ENCODE measurements at places on chromosomes 7 and 10.

DNA sequence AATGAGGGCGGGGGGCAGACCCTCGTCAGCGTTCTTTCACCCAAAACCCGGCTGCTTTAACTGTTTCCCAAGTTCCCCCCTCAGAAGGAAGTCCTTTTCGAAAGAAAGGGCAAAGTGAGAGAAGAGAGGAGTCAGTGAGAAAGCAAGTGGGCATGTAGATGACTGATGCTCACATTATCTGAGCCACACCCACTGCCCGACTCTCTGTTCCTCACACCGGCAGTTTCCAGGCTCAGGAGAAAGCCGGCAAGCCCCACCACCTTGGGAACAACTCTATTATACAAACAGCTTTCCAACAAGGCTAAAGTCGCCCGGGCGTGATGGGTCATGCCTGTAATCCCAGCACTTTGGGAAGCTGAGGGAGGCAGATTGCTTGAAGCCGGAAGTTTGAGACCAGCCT is 23.1 kb downstream of the RCC1L start:
- no peak for DNase-seq

DNA sequence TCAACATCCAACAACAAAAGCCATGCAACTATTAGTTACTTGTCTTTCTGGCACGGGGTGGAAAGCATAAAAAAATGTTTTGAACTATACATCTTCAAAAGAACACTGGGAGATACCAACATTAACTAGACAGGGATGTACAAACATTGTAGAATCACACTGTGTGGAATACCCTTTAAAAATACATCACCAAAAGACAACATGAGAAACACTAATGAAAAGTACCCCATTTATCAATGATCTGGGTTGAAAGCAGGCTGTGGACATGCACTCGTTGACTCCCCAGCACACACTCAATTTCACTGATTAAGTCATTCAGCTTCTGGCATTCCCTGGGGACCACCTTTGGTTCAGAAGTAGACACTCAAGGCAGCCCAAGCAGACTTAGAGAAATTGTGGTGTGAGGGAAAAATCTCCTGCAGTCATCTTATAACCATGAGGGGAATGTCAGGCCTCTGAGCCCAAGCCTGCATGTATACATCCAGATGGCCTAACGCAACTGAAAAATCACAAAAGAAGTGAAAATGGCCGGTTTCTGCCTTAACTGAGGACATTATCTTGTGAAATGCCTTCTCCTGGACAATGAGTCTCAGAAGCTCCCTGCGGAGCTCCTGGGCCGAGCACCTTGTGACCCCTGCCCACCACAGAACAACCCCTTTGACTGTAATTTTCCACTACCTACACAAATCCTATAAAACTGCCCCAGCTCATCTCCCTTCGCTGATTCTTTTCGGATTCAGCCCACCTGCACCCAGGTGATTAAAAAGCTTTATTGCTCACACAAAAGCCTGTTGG is 53.0 kb downstream of the CACUL1 start:
- no peak for DNase-seq

DNA sequence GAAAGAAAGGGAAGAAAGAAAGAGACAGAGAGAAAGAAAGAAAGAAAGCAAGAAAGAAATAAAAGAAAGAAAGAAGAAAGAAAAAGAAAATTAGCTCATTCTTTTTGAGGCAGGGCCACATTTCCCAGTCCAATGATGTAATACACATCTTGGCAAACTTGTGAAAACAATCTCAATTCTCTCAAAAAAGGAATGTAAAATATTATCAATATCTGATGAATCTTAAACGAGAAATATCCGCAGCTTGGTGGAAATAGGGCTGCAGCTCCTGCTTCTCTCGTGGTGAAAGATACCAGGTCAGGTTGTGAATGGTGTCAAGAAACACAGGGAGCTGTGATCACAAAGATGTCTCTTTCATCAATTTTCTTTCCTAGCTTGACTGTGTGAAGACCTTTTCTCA is 739.6 kb upstream of the NRP1 start:
- DNase-seq = no peak

DNA sequence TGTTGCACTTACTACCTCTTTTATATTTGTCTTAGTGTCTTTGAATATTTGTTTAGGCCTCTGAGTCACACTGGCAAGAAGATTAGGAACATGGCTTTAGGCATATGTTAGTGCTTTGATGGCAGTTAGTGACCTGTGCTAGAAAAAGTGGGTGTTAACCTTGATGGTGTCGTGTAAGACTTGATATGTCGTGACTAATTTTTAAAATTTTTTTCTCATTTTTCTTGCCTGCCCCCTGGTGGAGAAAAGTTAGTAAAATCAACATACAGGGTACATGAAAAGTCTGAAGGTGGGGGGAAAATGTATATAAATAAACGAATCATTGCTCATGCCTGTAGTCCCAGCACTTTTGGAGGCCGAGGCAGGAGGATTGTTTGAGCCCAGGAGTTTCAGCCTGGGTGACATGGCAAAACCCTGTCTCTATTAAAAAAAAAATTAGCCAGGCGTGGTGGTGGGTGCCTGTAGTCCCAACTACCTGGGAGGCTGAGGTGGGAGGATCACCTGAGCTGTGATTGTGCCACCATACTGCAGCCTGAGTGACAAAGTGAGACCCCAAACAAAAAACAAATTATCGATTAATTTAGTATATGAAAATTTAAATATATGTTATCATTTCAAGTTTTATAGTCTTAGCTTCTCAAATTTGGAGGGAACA is 44.6 kb downstream of the TAX1BP1 start:
- peak; percentile 89 for DNase-seq

DNA sequence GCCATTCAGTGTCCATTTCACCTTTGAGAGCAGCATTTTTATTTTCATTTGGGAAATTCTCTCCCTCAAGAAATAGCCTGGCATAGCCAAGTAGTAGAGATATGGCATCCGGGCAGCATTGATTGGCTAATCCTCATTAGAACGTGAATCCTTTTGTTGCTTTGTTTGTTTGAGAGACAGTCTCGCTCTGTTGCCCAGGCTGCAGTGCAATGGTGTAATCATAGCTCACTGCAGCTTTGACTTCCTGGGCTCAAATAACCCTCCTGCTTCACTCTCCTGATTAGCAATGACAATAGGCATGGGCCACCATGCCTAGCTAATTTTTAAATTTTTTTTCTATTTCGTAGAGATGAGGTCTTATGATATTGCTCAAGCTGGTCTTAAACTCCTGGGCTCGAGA is 1174.9 kb upstream of the AUTS2 start:
- no peak for DNase-seq

DNA sequence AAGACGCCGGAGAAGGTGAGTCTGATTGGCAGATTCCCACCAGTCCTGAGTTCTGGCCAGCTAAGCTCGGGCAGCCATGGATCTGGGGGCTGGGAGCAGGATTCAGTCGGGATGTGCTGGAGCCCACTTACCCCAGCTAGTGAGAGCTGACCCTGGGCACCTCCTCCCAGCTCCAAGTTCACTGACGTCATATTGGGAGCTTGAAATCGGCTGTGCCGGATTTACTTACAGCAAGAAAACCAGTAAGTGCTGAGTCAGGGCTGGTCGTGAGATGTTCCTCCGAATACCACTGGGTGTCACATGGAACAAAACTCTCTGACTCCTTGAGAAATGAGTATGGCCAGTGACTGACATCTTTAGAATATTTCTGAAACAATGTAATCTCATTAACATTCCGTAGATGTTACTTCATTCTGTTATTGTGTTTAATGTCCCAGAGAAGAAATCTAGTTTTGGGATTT is 621.2 kb downstream of the SDK1 start:
- DNase-seq = peak; percentile 65

- DNase-seq = peak; percentile 30
Observed at GRCh38 chr7:90387470-90388240, 15.6 kb upstream of the CLDN12 start.

GRCh38 chr10:44245601-44245938 is 139.3 kb downstream of the CXCL12 start:
- no peak for DNase-seq

DNA sequence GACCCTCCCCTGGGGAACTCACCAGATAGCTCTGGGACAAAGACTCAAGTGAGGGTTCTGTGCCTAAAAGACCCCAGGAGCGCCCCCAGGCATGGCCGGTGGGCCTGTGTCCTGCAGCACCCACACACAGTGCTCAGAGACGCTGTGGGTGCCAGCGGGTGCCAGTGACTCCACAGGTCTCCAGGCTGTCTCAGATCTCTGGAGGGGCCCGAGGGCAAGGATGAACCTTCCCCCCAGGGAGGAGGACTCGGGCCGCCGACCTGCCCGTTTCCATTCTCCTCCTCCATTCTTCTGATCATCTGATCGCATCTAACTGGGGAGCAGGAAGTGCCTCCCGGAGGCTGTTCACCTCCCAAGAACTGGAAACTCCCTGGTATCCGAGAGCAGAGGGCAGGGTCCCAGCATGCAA is 980 bp downstream of the ADAM8 start:
- peak; percentile 57 for DNase-seq

GRCh38 chr10:126263006-126263676 is 125.1 kb downstream of the ADAM12 start:
- no peak for DNase-seq

DNA sequence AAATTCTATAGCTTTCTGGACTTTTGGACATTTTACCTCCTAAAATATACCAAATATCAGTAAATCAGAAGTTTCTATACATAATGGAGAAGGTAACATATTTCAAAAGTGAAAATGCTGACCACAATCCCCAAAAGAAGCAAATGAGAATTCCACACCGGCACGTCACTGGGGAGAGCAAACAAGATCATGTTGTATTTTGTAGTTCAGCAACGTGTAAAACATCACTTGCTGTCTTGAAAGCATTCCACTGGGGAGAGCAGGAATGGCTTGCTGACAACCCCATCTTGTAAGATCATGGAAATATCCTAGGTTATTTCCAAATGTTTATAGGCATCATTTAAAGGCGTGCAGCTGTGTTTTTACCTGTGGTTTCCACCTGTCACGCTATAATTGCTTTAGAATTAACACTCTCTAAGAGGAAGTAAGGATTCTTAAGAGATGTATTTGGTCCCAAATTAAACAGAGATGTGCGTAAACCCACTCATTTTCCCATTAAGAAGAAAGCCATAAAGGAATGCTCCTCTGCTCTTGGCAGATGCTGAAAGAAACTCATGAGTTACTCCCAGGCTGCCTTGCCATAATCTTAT is 397.1 kb upstream of the POT1 start:
- no peak for DNase-seq

DNA sequence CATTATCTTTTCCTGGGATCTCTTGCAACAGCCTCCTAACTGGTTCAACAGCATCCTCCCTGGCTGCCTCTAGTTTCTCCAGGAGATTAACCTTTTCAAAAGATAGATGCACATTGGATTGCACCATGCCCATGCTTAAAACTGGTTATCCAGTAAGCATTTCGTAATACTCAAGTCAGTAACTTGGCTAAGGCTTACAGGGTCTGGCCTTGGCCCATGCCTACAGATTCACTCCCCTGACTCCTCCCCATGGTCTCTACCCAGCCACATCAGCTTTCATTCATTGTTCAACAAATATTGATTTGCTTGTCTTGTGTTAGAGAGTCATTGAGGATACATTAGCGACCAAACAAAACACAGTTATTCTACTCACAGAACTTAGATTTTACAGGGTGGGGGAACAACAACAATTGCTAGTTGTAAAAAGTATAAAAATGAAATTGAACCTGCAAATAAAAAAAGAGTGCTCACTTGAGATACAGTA is 1.8 kb upstream of the KIF20B start:
- DNase-seq = no peak

DNA sequence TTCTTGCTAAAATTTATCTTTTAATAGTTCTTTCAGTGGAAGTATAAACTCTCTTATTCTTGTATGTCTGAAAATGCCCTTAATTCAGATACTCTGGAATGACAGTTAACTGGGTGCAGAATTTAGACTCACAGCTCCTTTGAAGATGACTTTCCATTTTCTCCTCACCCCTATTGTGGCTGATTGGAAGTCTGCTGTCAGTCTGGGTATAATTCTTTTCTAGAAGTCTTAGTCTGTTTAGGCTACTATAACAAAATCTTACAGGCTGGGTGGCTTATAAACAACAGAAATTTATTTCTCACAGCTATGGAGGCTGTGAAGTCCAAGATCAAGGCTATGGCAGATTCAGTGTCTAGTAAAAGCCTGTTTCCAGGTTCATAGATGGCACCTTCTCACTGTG is 145.2 kb upstream of the GDF10 start:
- no peak for DNase-seq

GRCh38 chr7:46989247-46989646 is 592.7 kb downstream of the TNS3 start:
- no peak for DNase-seq

DNA sequence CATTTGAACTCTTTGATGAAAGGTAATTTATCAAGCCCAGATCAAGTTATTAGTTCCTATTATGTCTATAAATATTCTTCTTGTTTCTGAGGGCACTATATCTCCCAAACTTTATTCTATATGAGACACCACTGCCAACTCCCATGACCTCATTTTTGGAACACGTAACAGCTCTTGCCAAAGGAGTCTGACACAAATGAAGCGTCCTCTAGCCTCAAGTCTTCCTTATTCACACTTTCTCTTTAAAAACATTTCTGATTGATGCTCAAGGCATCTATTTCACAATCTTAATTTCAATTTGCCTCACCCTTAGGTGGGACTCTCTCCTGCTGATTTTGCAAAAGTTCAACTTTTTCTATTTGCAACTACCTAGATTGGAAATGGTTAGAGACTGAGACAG is 848.4 kb downstream of the GATA3 start:
- DNase-seq = no peak

DNA sequence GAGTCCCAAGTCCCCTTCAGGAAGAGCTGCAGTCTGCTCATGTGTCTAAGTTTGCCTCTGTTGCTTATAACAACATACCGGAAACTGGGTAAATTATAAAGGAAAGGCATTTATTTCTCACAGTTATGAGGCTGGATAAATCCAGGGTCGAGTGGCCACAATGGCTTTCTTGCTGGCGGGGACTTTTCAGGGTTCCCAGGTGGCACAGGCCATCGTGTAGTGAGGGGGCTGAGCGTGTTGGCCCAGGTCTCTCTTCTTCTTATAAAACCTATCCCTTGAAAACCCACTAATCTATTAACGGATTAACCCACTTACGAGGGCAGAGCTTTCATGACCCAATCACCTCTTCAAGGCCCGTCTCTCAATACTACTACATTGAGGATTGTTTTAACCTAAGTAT is 8.7 kb downstream of the VIPR2 start:
- DNase-seq = no peak

DNA sequence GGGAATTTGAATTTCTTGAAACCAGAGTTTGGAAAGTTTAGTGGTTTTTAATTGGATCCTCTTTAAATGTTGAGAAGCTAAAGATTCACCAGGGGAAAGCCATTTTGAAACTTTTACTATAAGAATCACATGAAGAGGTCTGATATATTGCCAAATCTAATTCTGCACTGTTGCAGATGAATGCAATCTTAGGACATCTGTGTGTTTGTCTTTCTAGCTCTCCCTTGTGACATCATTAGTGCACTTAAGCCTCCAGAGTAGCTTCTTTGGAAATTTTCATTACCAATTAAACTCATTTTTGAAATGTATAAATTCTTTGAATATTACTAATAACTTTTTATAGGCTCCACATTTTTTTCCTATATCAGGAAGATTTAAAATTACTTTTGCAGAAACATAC is 160.2 kb downstream of the BICC1 start:
- DNase-seq = no peak

DNA sequence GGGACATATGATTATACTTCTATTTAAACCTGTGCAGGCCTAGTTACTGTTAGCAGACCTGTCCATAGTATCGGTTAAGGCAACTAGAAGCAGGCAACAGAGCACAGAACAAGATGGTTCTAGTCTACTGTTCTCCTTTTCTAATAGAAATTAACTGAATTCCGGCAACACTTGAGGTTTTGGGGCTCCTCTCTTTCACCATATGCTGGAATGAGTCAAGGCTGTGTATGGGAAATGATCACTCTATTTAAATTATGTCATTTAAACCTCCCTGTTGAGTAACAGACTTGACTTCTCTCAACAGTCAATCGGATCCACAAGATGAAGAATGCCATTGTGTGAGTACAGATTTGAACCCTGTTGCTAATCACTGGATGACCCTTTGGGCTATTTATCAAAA is 6.2 kb upstream of the OTUD1 start:
- peak; percentile 8 for DNase-seq

All from ELR (cell line).